ENCODE measurements at places on chromosomes 7 and 10. TPM values are rescaled to one million over a fixed set of nuclear protein-coding genes. Genes with fewer than 3 reads are reported as not detected.

The GPER1 gene
- 0.37 TPM for total RNA-seq

The ELOVL3 gene
- 0.88 TPM for total RNA-seq

The ADAM8 gene
- 18.3 TPM for total RNA-seq

The FAM25G gene
- not detected for total RNA-seq
